ENCODE measurements at places on chromosomes 6 and 20.

GRCh38 chr6:15340775-15341174, 94.9 kb downstream of the JARID2 start:
- no peak for DNase-seq

DNA sequence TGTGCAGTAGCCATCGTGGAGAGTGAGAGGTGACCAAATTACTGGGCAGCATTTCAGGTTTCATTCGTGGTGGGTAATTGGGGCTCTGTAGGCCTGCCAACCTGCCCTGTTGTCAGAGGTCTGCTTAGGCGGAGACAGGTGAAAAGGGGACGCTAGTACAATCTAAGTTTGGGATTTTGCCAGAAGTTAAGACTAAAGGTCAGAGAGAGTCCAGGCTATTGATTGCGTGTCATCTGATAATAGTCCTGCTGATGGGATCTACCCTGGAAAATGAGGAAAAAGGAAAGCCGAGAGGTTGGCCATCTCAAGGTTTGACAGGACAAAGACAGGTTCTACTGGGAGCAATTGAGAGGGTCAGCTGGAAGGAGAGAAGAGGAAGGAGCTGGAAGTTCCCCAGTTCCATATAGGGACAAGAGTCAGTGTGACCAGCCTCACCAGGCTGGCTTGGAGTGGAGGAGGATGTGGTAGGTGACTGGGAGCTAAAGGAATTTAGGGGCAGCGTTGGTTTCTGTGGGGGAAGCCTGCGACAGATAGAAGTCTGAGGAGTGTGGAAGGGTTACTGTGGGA, 10.9 kb downstream of the ARFGEF2 start:
- no peak for DNase-seq

- no peak for DNase-seq
These were observed 180.0 kb downstream of the GJA1 start for GRCh38 chr6:121615493-121615892.

GRCh38 chr6:74248966-74249365, 553.0 kb downstream of the CD109 start:
- DNase-seq, result no peak

GRCh38 chr6:112223070-112223861, 31.1 kb downstream of the LAMA4 start:
- no peak for DNase-seq

DNA sequence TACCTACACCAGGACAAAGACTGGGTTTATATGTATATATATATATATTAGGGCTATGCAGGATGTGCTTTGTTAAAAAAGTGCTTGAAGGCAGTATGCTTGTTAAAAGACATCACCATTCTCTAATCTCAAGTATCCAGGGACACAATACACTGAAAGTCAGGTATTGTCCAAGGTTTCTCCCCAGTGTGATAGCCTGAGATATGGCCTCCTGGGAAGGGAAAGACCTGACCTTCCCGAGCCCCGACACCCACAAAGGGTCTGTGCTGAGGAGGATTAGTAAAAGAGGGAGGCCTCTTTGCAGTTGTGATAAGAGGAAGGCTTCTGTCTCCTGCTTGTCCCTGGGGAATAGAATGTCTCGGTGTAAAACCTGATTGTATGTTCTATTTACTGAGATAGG, 156.9 kb downstream of the GPX5 start:
- DNase-seq, result no peak

- no peak for DNase-seq
These were observed 304.9 kb downstream of the CD109 start for GRCh38 chr6:74000666-74001490.

DNA sequence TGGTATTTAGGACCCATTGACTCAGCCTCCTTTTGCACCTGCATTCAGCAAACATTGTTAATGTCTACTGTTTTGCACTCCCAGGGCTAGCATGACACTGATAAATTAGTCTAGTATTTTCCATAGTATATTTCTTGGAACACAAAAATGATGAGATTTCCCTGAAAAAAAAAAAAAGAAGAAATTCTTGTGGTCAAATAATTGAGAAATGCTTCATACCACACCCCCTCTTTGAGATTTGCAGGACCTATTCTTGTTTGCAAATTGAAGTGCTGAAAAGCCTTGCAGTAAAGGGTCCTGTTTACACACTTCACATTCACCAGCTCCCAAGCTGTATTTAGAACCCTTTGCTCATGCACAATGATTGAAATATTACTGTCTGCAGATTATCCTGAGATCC, 36.3 kb upstream of the CLIC5 start:
- no peak for DNase-seq

DNA sequence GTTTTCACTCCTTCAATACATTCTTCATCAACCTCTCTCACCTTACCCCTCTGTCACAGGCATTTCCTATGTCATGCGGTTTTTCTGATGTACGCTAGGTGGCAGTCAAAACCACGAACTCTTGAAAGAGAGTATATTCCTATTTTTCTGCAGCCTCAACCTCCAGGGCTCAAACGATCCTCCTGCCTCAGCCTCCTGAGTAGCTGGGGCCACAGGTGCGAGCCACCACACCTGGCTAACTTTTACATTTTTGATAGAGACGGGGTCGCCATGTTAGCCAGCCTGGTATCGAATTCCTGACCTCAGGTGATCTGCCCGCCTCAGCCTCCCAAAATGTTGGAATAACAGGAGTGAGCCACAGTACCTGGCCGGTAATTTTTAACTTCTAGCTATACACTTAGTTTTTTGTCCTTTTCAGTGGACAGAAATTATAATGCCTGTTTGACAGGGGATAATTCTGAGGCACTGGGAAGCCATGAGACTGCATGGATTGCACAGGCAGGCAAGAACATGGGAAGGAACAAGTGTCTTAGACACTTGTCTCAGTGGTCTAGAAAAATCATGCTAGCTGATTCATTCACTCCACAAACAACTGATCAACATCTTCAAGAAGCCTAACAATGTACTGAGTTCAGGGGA, 22.5 kb upstream of the HFE start:
- DNase-seq, result peak; percentile 76

DNA sequence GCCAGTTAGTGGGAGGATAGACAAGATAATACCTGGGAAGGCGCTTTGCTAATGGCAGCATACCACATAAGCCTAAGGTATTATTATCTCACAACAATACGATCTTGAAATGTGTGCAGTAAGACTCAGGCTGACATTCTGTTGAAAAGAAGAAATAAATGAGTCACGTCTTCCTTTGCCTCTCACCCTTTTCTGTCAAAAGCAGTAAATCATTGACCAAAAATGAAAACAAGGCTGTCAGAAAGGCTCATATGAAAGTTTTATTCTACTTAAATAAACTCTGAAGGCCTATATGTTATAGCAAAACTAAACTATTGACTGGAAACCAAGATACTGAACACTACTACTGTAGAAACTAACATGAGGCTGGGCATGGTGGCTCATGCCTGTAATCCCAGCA, 43.1 kb upstream of the IL20RA start:
- DNase-seq, result no peak

GRCh38 chr6:156564127-156564806, 212.9 kb upstream of the ARID1B start:
- peak; percentile 53 for DNase-seq

DNA sequence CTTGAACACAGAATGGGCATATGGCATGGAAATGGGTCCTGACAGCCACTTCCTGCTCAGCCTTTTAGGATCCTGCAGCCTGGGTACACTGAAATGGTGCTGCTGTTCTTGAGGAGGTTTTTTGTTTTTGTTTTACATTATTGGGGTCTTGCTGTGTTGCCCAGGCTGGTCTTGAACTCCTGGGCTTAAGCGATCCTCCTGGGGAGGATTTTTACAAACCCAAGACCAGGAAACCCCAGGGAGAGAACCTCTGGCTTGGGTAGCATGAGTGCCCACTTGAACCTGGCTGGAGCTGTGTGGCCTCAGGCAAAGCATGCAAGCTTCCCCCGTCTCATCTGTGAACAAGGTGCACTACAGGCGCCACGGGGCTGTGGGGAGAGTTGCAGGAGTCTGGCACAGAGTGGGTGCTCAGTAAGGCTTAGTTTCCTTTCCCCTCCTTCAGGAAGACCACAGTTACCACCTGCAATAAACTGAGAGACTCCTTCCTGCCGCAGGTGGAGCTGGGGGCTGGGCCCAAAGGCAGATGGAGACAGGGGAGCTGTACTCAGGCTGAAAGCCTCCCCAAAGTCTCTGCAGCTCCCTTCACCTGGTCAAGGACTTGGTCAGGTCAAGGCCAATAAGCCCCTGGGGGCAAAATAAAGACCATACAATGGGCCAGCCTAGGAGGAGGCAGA, 1.8 kb downstream of the SLA2 start:
- no peak for DNase-seq

- DNase-seq, result no peak
These were observed 101.5 kb upstream of the TENT5A start for GRCh38 chr6:81853975-81854374.

- no peak for DNase-seq
These were observed 59.9 kb downstream of the KAT14 start for GRCh38 chr20:18197382-18198070.

DNA sequence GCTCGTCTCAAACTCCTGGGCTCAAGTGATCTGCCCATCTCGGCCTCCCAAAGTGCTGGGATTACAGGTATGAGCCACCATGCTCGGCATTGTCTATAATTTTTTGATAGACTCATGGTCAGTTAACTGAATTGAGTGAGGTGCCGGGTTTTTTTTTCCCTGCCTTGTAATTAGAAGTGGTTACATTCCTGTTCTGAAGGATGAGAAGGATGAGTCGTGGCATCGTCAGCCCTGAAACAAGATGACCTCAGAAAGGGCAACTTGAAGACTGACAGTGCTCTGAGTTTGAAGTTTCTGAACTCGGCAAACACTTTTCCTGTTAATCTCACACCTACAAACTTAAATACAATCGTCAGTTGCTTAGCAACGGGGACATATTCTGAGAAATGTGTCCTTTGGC, 158.7 kb upstream of the PDE10A start:
- DNase-seq, result no peak

DNA sequence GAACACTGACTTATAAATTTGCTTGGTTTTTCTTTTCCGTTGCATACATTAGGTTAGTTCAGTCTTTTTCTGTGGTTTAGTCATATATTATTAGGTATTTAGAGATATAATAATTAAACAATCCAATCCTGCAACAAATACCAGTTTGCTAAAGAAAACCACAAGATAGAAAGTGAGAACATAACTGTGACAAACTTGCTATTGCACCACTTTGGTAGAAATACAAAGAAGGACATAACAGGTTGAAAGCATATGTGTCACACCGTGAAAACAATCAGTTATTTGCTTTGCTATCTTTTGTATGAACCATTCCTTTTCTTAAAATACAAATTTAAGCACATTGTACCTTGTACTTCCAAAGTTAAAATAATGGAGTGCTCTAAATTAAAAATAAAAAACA, 42.0 kb upstream of the KCNQ5 start:
- DNase-seq, result peak; percentile 65

DNA sequence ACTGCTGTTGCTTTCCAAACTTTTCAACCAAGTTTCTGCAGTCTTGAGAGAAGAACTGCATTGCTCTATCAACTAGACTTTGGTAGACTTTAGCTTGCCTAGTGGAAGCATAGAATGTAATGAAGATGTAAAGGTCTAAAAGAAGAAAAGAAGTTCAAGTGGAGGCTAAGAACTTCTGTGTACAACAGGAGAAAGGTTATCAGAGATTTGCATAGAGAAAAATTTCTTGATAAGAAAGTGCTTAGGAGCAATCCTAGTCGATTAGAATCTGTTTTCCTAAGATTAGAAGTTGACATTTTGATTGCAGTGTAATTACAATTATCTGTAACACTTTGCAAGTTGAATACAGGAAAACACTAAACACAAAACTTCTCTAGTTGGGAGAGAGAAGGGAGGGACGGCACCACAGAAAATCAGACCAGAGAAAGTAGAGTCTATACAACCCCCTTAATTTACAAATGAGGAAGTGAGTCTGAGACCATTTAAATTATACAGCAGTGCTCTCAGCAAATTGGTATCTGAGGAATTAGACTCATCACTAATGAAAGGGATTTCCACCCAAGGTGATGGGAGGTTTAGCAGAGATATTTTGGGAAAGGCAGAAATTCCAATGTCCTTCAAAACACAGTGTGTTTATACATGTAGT, 194.3 kb upstream of the MARCKS start:
- no peak for DNase-seq

DNA sequence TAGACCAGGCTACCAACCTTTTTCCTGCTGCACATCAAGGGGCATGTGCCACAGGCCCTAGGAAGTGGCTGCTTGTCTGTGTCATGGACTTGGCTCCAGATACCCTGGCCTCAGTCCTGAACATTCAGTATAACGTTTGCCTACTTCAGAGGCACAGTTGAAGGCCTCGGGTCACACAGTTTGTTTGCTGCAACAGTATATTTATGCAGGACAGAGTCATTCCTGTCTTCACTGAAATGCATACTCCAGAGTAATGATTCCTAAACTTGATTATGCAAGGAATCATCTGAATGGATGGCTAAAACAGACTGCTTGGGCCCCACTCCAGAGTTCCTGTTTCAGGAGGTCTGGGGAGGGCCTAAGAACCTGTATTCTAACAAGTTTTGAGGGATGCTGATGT, 149.4 kb downstream of the KLHL32 start:
- DNase-seq, result no peak

DNA sequence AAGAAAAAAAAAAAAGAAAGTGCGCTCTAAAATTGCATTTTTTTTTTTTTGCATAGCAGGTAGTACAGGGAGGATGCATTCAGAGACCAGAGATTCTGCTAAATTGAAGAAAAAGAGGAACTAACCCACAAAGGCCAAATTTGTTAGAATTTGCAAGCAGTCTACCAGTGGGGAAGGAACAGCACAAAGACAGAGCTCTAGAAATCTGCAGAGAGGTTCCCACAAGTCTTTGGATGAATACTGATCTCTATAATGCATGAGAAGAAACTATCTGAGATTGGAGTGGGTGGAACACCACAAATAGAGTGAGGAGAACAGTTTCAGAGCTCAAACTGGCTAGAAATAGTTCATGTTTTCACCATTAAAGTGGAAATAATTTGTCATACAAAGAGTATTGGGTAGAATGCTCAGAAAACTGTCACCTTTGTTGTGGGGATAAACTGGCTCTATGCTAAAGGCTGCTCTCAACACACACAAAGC, 79.6 kb upstream of the AHI1 start:
- peak; percentile 14 for DNase-seq

DNA sequence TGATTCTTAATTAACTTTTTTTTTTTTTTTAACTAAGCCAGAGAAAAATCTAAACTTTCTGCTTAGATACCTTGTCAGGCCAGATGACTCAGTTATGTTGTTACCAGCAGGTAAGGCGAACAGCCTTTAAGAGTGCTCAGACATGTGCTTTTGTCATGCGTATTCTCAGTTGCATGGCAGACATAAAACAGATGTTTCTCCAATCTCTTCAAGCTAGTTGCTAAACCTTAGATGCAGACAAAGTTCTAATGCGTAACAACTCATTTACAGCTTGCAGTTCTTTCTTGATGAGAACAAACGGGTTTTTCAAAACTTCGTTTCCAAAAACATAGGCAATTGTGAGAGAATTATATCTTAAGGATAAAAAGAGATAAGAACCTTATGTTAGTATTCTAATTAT, 49.6 kb upstream of the GFRAL start:
- no peak for DNase-seq

- DNase-seq, result no peak
These were observed 15.3 kb upstream of the CCN2 start for GRCh38 chr6:131966443-131966842.

DNA sequence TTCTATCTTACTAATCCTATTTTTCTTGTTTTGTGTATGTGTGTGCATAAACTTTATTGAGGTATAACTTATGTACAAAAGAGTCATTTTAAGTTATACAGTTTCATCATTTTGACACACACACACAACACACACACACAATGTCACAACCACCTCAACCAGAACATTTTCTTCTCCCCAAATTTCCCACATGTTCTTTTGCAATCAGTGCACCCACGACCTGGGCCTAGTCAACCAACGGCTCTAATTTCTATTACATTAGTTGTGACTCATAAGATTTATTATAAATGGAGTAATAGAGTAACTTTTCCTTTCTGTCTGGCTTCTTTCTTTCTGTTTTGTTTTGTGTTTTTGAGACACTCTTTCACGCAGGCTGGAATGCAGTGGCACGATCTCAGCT, 9.8 kb upstream of the POM121L2 start:
- no peak for DNase-seq
